ENCODE measurements at places on chromosomes 2 and 18.

DNA sequence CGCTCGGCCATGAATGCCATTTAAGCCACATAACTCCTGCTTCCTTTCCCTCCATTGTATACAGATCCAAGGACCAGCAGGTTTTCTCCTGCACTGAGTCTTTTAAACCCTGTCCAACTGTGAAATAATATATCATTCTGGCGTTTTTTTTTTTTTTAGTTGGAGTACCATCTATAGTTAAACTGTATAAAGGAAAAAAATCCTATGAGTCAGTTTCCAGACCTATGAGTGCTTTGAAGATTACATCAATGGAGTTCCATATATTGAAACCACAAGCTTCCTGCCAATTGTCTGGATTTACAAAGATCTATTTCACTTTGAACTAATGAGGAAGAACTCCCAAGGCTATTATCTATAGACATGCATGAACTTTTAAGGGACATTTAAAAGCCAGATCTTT, 2.4 kb upstream of the MALT1 start:
- no peak for DNase-seq

GRCh38 chr2:108923736-108924579, 65.1 kb downstream of the EDAR start:
- no peak for DNase-seq

DNA sequence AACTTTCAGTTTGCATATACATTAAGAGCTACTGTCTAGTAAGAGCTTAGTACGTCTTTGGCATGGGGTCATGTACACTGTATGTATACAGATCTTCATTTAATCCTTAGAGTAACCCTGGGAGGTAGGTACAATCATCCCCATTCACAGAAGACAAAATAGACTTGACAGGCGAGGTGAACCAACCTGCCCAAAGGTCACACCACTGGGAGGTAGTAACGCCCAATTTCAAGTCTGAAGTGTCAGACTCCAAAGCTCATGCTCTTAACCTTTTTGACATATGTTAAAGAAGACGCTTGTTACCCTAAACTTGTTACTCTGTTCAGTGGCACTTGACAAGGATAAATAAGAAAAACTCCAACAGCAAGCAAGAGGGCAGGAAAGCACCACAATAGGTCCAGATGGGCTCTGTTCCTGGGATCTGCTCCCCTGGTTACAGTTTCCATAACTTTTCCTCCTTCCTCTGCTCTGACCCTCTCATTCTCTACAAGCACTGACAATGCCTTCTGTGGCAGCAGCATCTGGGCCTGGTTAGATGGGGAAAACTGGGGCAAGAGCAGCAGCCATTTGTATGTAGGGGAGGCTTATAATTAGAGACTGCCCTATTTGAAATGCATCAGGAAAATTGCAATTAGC, 64.7 kb upstream of the SERTAD2 start:
- DNase-seq = no peak

- DNase-seq = no peak
These were observed 147.4 kb downstream of the SOX11 start for GRCh38 chr2:5839550-5839949.

DNA sequence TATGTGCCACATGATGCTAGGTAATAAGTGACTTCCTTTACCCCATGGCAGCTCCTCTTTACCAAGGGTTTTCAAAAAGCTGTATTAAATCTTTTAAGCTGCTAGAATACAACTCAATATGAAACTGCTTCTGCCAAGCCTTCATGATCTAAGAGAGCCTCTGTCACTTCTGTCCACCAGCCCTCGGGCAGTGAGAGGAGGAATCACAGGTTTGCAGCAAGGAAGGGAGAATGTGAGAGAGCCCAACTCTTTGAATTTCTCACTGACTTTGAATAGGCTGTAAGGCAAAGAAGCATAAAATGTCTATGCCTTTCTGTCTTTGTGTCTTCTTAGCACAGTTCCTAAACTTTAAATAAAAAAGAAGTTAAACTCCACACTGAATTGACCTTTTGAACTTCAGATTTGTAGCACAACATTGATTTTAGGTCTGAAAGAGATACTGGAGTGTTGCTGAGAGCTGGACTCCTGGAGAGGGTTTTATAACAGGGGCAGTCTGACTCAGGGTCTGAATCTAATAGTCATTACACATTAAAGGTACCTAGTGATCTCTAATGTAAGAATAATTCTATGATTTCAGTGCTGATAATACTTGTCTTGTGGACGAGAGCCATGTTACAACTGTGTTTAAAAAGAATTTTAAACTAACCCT, 48.1 kb upstream of the SATB2 start:
- DNase-seq = no peak

DNA sequence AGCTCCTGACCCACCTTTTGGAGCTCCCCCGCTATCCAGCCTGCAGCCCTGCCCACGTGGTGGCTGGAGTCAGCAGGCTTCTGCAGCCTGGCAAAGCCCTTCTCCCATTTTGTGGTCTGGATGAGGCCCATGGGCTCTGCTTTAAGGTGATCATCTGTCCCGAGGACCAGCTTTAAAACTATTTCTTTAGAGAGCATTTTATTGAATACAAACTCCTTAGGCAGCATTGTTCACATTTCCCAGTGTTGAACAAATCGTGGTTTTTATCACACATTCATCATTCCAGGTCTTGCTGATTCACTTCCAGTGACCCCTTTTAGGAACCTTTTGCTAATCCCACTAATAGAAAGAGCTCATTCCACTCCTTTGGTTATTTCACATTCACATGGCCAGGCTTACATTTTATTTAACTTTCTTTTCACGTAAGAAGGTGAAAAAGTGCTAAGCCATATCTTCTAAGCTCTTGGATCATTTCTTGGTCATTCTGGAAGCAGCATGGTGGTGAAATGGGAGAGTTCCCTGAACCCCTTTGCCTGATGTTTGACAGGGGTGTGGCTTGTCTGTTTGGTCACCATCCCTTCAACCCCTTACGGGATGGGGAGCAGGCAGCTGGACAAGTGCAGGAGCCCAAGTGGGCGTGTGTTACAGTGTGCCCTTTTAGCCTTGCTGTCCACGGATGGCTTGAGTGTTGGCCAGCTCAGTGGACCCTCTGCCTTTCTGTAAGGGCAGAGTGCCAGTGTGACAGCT, 80.4 kb upstream of the RAPGEF4 start:
- DNase-seq = no peak

All from stimulated activated CD4-positive, alpha-beta T cell treated with anti-CD3 and anti-CD28 coated beads, TNF-alpha, amount 100 ng/mL, for 4 hours (primary cell).